ENCODE measurements at places on chromosomes 7 and 10. TPM values are rescaled to one million over a fixed set of nuclear protein-coding genes. Genes with fewer than 3 reads are reported as not detected.

GRCh38 chr10:128144547-128144946, 18.3 kb upstream of the MKI67 start:
- DNase-seq = no peak

- DNase-seq = no peak
Measured at GRCh38 chr7:100472121-100472851, 6.7 kb downstream of the TSC22D4 start.

DNA sequence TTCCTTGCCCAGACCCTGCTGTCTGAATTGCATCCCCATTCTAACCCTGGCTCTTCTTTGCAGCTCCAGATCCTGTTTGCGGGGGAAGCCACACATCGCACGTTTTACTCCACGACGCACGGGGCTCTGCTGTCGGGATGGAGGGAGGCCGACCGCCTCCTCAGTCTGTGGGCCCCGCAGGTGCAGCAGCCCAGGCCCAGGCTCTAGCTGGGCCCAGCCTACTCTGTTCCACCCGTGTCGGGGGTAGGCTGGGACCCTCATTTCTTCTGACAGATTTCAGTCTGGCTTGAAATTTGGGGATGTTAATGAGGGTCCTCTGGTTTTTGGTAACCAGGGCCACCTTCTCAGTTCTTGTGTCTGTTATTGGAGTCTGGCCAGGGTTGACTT, 2.7 kb upstream of the MTG1 start:
- no peak for DNase-seq

- no peak for DNase-seq
Measured at GRCh38 chr7:130022623-130023175, 28.5 kb downstream of the ZC3HC1 start.

DNA sequence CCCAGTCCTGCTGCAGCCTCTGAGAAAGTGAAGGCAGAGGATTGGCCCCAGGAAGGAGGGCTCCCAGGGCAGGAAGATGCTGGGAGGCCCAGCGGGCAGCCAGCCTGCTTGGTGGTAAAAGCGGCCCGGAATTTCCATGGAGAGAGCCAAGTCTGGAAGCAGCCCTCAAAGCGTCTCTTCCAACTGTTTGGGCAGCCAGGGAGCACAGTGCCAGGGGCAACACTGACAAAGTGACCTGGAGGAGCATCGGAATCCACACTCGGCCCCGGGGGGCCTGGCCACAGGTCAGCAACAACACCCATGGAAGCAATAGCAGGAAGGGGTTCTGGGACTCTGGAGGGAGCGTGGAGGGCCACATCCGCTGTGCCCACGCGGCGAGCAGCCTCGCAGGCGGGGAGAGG, 63.2 kb upstream of the FGFR2 start:
- no peak for DNase-seq

DNA sequence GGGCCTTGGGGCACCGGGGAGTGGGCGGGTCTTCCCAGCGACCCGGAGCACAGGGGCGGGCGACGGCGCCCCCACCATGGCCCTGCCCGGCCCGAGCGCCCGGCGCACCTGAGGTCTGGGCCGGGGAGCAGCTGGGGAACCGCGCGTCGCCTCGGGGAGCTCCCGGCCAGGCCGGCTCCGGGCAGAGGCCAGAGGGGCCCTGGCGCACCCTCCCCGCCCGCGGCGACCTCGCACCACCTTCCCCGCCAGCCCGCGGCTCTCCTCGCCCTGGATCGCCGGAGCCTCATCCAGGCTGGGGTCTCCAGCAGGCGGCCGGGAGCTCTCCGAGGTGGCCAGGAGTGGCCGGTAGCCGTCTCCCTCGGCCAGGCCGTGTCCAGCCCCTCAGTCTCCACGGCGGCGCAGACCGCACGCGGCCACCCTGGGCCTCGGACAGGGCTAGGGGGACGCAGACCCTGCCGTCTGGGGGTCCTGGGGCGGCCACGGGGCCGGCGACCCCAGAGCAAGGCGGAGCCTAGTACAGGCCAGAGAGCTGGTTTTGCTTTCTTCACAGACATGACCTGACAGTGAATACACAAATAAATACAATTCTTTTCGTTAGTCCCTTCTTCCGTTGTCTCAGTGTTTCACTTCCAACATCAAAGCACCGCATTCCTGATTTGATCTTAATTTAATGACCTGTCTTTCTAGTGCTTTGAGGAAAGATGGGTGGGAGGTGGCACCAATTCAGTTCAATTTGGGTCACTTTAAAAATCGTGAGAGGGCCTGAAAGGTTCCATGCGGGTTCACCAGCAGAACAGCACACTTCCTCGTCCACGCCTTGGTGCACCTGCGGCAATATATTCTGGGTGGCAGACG, 356.9 kb downstream of the DNAJB6 start:
- no peak for DNase-seq

GRCh38 chr10:971613-972012, 16.6 kb upstream of the GTPBP4 start:
- DNase-seq = no peak

DNA sequence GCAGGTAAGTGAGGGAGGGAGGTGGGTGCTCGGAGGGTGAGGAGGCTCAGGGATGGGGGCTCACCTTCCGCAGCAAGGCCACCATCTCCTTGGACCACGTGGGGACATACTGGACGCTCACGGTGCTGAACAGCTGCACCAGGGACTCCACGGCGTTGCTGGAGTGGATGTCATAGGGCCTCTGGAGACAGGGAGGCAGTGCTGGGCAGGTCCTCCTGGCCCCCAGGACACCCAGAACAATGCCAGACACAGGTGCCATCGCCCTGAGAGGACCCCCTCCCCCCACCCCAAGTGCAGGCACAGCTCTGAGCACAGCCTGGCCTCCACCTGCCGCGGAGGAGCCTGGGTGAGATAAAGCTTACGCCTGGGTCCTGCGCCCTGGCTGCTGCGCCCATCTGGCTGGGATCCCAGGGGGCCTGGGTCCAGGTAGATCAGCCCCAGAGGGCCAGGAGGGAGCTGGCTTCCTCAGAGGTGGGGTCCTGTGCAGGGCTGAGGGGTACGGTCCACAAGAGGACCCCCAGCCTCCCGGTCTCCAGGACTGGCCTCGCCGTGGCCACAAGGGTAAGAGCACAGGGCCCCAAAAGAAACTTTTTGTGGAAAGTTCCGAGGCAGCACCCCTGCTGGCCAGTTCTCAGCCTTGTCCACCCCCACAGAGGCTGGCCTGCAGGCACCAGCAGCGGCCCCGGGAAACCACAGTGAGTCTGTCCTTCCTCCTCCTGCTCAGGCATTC, 37.8 kb downstream of the DPYSL4 start:
- no peak for DNase-seq

GRCh38 chr7:105352018-105352612, 36.6 kb downstream of the SRPK2 start:
- peak; percentile 91 for DNase-seq

DNA sequence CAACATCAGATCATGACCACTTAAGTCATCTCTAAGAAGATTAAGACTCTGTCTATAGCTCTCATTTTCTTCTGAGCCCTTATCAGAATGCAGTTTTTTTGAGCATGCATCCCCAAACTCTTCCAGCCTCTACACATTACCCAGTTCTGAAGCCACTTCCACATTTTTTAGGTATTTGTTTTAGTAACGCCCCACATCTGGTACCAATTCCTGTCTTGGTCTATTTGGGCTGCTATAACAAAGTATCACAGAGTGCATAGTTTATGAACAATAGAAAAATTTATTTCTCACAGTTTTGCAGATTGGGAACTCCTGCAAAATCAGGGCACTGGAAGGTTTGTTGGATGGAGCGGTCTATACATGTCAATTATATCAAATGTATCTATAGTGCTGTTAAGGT, 107.7 kb upstream of the KCND2 start:
- no peak for DNase-seq

The USP6NL gene
- 5.7 TPM for total RNA-seq

The SPDYE2B gene
- total RNA-seq = not detected

The PILRB gene
- total RNA-seq = 84.3 TPM

The CRYGN gene
- not detected for total RNA-seq

Measured in CD8-positive, alpha-beta T cell (primary cell).